Caudate nucleus (tissue), 63 donors: ENCODE measurements at places on chromosomes 11 and 22.

- no peak for DNase-seq
Measured at GRCh38 chr11:111414936-111415335, 35.9 kb upstream of the POU2AF1 start.

GRCh38 chr11:92505689-92506088 lies 281.1 kb downstream of the FAT3 start:
- no peak for DNase-seq

- peak; percentile 18 for DNase-seq
Measured at GRCh38 chr11:88709567-88709966, 356.2 kb downstream of the GRM5 start.

- DNase-seq: no peak
Measured at GRCh38 chr11:2459016-2459725, 14.4 kb downstream of the KCNQ1 start.

DNA sequence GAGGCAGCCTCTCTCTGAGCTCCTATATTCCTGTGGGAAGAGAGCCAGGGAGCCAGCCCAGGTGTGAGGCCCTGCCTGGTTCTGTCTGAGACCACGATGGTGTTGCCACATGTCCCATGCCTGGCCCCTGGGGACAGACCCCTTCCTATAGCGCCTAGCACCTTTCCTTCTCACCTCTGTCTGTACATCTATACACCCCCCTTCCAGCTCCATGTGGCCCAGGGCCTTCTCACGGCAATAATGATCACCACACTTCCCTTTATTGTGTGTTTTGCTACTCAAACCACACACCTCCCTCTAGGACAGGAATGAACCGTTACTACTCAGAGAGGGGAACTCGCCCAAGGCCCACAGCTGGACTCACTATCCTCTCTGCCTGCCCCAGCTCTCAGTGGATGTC lies 12.8 kb downstream of the CD82 start:
- DNase-seq: no peak

GRCh38 chr11:95972060-95972459 lies 48.2 kb upstream of the MTMR2 start:
- DNase-seq: no peak

- no peak for DNase-seq
Measured at GRCh38 chr22:37220543-37220981, 8.3 kb upstream of the SSTR3 start.

DNA sequence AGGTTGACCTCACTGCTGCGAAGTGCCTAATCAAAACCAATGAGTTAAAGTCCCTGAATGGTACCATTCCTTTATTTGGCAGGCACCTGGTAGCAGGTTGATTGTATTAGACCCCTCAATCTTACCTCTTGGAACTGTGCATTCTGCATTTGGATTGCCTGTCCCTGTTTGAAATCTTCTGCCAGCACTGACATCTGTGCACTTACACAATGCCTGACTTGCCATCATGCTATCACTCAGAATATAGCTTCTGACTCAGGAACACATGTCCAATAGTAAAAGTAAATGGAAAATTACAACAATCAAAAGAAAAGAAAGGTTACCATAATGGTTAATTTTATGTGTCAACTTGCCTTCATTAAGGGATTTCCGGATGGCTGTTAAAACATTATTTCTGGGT lies 366.0 kb upstream of the PDGFD start:
- no peak for DNase-seq

- DNase-seq: no peak
Measured at GRCh38 chr22:27416511-27417420, 384.8 kb downstream of the MN1 start.
